AG08395 (cell line): ENCODE measurements at places on chromosomes 7 and 10.

DNA sequence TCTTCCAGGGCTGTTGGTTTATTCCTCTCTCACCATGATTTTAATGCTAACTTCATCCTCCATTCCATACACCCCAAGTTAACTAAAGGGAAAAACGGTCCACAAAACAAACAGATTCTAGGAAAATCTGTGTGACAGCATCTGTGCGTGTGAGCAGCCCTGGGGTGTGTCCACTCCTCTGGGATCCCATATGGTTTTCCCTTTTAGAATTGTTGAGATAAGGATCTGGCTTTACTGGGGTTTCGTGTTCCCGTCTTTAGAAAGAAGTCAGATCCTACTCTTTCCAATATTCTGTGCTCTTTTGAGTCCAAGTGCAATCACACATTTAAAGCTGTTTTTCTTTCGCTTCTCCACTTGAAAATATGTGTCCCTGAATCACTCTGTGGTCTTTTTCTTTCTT lies 257.1 kb downstream of the KLF6 start:
- peak; percentile 54 for DNase-seq

- DNase-seq = no peak
Measured at GRCh38 chr7:155131090-155131489, 61.0 kb downstream of the HTR5A start.

DNA sequence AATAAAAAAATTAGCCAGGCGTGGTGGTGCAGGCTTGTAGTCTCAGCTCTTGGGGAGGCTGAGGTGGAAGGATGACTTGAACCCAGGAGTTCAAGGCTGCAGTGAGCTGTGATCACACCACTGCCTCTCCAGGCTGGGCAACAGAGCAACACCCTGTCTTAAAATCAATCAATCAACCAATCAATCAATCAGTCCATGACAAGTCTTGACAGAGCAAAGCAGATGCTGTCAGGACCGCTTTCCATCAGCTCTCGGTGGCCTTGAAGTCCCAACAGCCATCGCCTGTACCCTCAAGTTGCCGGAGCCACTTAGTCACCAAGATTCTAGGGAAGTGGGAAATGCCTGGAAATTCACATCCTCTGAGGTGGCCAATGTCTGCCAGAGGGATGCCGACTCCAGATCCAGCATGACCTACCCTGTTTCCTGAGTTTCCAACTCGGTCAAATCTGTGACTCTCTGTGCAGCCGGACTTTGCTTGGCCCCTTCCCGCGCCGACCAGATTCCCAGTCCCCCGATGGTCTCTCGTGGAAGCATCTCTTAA lies 871 bp upstream of the CCL24 start:
- DNase-seq = peak; percentile 66

DNA sequence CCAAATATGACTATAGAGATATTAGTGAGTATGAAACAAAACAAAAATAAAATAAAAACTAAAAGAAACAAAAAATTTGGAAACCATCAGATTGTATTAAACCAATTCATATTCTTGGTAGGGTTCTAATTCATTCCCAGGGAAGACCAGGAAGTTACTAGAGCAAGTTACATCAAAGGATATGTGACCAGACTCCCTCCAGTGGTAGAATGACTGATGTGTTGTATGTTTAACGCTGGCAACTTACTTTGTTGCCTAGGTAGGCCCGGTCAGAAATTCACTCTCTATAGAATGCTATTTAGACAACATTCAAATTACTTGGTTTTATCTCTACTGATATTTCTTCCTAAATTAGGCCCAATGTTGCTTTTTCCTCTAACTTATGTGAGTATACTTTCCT lies 5.2 kb downstream of the PHYHIPL start:
- DNase-seq = peak; percentile 59

- no peak for DNase-seq
Measured at GRCh38 chr7:51102828-51103227, 213.8 kb downstream of the COBL start.

- DNase-seq = peak; percentile 21
Measured at GRCh38 chr7:123770378-123770777, 21.6 kb upstream of the WASL start.

- no peak for DNase-seq
Measured at GRCh38 chr10:23341004-23341403, 3.6 kb downstream of the C10orf67 start.

DNA sequence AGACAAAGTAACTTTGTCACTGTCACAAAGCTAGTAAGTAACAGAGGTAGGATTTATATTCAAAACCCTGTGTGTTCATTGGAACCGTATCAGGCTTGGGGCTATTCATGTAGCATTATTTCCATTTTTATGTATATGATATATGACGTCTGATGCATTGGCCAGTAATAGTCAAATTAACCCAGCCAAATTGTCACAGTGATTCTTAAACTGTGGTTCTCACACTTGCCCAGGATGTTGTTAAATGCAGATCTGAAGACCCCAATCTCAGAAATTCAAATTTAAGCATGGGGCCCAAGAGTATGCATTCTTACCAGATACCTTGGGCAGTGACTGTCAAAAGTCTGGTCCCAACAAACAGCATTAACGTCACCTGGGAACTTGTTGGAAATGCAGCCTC lies 63.9 kb downstream of the C1GALT1 start:
- no peak for DNase-seq

GRCh38 chr10:501596-501995 lies 187.9 kb downstream of the DIP2C start:
- no peak for DNase-seq

GRCh38 chr10:17915181-17915580 lies 36.5 kb upstream of the SLC39A12 start:
- no peak for DNase-seq

- DNase-seq = no peak
Measured at GRCh38 chr10:129544205-129545202, 77.5 kb downstream of the MGMT start.
